Midbrain (tissue), 1 donor: ENCODE measurements at places on chromosomes 7 and 10.

DNA sequence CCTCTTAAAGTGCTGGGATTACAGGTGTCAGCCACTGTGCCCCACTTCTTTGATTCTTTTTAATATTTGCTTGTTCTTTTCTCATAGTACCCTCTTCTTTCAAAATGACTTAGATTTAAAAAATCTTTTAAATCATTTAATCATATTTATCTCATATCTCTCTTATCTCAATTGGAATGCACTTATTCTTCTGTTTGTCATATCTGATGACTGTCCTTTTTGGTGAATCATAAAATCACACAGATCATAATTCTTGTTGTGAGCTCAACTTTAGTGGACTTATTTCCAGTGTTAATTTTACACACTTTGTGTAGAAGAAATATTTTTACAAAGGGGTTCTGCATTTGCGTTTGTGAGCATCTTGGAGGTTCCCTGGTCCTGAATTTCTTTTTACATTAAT lies 220.3 kb upstream of the SLC26A5 start:
- DNase-seq: no peak

DNA sequence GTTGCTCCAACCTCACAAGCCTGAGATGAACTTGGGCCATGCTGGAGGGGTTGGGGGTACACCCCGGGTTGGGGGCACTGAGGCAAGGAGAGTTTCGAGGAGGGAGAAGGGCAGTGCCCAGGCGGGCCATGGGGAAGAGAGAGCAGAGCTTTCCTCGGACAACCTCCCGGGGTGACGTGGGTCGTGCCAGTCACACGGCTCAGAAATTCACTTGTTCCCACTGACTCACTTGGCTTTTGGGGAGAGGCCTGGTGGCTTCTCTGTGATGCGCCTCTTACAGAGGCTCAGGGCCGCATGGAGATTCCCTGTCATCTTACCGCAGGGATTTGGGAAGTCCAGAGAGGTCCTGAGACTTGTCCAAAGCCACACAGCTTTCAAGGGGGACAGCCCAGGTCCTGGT lies 2.9 kb downstream of the LAT2 start:
- no peak for DNase-seq

- no peak for DNase-seq
These were observed 305.1 kb downstream of the RPS24 start for GRCh38 chr10:78338717-78339116.

- DNase-seq: no peak
These were observed 237.2 kb downstream of the GLI3 start for GRCh38 chr7:41999736-42000283.

DNA sequence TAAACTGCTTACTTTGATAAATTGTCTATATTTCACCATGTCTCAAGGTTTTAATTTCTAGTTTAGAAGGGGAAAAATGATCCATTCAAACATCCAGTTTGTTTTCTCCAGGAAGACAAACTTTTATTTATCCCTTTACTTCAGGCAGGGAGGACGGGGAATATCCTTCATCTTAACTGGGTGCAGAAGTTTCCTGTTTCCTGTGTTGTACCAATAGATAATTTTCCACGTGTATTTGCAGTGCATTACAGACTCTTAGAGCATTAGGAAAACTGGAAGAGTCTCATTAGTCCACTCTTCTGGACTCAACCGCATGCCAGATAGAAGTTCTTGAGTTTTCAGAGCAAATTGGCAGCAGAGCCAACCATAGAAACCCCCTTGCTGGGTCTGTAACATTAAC lies 39.4 kb upstream of the PIP4K2A start:
- DNase-seq: no peak

- no peak for DNase-seq
These were observed 155.1 kb downstream of the GALNT11 start for GRCh38 chr7:152180587-152180986.

DNA sequence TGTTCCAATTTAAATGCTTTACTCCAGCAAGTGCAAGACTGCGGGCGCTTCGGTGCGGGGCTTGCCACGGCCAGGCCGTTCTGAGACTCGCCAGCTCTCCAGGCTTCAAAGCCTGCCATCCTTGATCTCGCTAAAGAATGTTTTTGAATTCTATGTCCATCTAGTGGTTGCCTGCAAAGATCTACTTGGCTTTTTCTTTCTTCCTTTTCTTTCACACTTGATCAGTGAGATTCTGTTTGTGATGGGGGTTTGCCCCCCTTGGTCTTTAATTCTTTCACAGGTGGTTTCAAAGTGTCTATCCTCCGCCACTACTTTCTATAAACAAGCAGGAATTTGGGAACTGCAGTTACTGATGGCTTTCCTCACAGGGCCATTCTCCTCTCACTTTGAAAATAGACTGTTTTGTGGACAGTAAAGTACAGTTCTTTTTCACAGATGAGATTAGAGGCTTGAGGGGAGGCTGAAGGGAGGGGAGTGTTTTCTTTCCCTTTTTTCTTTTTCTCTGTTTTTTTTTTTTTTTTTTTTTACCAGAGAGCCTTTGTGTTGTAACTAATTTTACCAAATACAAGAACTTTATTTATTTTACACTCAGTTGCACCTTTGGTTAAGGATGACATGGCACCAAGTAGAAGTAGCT lies 15.2 kb upstream of the FBXW4 start:
- no peak for DNase-seq

DNA sequence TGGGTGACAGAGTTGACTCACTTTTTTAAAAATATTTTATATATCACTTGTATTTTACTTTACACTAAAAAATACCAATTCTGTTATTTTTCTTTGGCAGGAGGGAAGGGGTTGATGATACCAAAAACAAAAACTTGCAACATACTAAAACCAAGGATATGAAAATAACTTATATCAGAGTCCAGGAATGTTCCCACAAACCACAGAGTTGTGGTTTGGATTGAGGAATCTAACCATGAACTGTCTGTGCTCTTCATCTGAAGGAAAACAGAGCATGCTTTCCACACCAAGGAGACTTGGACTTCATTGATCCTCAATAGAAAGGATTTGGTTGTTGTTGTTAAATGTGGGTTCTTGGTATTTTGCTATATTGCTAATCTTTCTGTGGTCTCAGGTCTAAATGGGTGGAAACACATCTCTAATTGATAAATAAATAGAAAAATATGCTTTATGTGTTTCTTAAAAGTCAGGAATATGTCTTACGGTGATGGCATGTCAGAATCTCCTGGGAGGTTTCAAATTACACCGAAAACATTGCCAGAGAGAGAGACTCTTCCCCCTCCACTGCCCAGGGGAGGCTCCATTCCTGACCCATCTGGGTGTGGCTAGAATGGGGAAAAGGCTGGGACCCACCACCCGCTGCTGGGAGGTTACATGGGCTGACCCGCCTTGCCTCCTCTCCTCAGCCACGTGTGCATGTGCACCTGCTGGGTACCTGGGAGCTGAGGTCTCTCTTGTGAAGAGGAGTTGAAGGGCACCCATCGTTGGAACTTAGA lies 46.9 kb upstream of the STK17A start:
- DNase-seq: no peak

GRCh38 chr10:58723966-58724365 lies 211.3 kb downstream of the BICC1 start:
- no peak for DNase-seq

DNA sequence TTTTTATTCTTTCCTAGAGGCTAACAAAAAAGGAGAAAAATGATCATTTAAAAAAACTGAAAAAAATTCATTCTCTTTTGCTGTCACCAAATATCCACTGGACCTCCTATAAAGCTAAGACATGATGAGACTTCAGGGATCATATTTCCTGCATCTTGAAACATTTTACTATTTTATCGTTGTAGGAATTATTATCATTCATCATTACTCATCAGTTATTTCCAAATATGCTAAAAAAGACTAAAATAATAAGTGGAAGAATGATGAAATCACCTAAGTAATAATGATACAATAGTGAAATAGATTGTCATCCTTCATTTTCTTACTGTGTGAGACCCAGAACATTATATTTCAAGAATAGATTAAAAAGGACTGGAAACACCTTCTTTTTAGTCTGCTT lies 28.3 kb downstream of the TAF3 start:
- no peak for DNase-seq

DNA sequence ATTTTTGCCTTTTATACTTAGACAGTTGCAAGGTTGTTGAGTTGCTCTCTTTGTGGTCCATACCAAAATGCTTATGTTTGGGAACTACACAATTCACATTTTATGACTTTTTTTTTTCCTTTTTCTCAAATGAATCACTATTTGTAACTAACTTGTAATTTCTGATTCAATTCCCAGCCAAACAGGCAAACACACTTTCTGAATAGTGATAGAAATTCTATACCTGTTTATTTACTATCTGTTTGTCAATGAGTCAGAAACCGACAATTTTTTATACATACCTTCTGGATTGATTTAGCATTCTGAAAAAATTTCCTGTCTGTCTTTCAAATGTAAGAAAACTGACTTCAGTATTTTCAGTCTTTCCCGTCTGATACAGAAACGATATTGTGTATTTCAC lies 69.1 kb downstream of the MBL2 start:
- no peak for DNase-seq

- no peak for DNase-seq
These were observed 87.6 kb upstream of the ADARB2 start for GRCh38 chr10:1824928-1825327.

DNA sequence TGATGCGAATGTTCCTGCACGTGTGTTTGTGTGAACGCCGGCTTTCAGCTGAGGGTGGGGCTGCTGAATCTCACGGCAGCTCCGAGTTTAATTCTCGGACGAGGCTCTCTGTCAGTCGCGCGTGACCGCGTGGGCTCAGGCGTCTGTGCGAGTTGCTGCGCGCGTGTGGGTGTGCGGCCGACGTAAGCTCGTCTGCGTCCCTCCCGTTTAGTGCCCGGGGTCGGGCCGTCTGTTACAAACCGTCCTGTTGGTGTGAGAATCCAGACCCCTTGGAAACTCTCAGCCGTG lies 41.6 kb upstream of the CFAP46 start:
- no peak for DNase-seq

GRCh38 chr10:8815969-8816368 lies 761.5 kb downstream of the GATA3 start:
- DNase-seq: no peak

DNA sequence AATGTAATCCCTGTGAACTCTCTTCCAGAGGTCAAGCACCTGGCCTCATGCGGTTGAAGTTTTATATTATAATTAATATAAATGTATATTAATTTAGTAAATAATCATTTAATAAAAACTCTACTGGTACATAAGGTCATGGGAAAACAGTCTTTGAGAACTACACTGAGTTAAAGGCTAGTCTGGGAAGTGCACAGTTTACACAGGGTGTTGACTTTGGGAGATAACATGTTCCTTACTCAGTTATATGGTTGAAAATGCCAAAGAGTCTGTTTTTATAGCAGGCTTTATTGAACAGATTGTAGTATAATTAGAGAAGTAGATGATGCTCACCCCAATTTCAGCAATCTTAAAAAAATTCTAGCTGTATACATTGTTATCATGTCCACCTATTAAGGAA lies 735.9 kb downstream of the GATA3 start:
- no peak for DNase-seq

DNA sequence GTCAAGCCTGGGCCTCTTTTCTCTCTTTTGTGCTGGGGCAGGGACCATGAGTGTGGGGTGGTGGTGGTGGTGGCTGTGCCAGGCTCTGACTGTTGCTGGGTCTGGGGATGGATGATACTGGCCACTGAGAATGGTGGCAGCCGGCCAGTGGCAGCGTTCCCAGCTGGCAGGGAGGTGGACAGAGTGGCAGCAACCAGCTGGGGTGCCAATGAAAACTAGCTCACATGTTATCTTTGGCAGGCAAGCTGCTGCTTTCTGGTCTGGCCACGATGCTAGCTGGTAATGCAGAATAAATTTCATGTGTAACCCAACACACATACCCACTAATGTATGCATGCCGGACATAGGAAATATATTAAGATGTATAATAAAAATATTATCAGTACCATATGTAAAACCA lies 95.0 kb upstream of the SLC26A5 start:
- peak; percentile 93 for DNase-seq

GRCh38 chr10:7351894-7352293 lies 58.9 kb downstream of the SFMBT2 start:
- no peak for DNase-seq

DNA sequence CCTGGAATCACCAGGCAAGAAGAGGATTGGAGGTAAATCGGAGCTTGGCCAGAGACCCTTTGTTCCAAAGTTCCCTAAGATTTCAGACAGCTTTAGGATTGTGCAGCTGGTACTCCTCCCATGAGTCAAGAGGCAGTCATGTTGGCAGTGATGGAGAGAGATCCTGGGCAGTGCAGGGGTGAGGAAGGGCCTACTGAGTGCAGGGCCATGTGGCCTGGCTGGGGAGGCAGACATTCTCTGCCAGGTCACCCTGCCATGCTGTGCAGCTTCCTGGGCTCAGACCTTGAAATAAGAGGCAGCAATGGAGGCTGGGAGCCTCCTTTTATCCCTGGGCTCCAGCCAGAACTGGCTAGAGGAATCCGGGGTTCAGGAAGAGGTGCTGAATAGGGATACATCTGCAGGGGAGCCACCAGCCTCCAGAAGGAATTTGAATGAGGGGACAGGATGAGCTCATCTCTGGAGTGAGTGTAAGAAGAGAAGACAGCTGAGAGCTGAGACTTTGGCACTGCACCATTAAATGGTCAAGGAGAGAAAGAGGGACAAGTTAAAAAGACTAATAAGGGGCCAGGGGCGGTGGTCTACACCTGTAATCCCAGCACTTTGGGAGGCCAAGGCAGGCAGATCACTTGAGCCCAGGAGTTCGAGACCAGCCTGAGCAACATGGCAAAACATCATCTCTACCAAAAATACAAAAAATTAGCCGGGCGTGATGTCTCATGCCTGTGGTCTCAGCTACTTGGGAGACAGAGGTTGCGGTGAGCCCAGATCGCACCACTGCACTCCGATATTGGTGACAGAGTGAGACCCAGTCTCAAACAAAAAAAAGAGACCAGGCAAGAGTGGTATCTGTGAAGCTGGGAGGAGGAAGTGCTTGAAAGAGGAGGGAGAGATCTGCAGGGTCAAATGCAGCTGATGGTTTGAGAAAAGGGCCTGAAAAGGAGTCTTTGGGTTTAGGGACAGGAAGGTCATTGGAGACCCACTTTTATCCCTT lies 12.0 kb downstream of the SFTPD start:
- no peak for DNase-seq

DNA sequence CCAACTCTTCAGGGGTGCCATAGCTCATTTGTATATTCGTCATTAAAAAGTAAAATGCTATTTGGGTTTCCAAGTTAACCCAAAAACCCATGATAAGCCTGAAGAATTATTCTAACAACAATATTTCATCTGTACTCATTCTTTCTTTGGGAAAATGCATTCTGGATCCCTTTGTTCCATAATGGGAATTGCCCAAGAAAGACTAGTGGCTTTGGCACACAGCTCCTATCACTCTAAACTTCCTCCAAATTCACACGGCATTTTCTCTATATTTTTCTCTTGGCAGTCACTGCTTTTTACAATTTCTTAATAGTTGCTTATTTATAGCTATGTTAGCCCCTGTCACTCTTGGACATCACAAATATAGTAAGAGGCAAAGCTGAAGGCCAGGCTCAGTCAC lies 29.1 kb downstream of the CHCHD3 start:
- no peak for DNase-seq

- no peak for DNase-seq
These were observed 145.9 kb upstream of the SEMA3E start for GRCh38 chr7:83794829-83795228.
